ENCODE measurements at places on chromosomes 1 and 21. TPM values are rescaled to one million over a fixed set of nuclear protein-coding genes. Genes with fewer than 3 reads are reported as not detected.

Gene KPNA6
- 82.6 TPM for total RNA-seq

Gene ASCL5
- not detected for total RNA-seq

Gene ZNF593OS
- not detected for total RNA-seq

Gene CYP4Z1
- total RNA-seq: not detected

Gene CFAP141
- total RNA-seq: not detected

Gene GJB3
- not detected for total RNA-seq

Gene OR10Z1
- total RNA-seq: not detected

GRCh38 chr1:1915911-1916840, 1.1 kb downstream of the CALML6 start:
- DNase-seq: no peak

- no peak for DNase-seq
These were observed 55.6 kb upstream of the PPP2R5A start for GRCh38 chr1:212229654-212230053.

DNA sequence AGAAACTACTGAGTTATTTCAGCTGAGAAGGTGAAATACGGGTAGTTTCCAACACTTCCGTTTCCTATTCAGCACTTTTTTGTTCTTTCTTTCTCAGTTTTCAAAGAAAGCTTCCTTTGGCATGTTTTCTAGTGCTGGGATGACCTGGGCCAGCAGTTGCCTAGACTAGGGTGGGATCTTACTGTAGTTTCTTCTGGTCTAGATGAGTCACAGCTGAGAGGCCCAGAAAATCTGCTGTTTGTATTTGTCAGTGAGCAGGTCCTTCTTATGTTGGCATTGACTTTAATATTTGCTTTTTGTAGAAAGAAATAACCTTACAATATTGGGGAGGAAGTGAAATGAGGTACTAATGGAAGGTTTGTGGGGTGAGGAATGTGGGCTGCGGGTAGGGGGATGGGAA, 22.2 kb downstream of the C1orf21 start:
- no peak for DNase-seq

DNA sequence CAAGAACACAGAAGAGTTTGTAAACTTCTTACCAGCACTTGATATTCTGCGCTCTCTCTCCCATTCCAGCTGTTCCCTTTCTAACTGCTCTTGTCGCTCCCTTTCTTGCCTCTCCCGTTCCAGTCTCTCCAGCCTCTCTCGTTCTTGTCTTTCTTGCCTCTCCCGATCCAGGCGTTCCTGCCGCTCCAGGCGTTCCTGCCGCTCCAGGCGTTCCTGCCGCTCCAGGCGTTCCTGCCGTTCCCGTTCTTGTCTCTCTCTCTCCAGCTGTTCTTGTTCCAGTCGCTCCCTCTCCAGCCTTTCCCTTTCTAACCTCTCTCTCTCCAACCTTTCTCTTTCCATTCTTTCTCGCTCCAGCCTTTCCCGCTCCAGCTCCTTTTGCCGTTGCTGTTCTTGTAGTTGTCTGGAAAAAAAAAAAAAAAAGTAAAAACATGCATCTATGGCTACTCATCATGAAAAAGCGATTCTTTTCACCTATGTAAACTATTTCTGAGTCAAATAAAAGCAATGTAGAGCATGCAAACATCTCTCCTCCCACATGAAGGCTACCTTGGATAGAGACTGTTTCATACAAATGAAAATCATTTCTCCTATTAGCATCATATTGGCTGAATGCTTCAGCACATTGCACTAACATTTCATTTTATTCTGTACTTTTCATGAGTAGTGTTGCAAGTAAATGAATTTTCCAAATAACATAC, 91.5 kb upstream of the LBR start:
- no peak for DNase-seq

- no peak for DNase-seq
These were observed 27.8 kb downstream of the DIPK1A start for GRCh38 chr1:92933459-92933858.

- no peak for DNase-seq
These were observed 26.1 kb downstream of the PROK1 start for GRCh38 chr1:110477041-110477440.

- DNase-seq: no peak
These were observed 13.8 kb downstream of the MIER1 start for GRCh38 chr1:66938613-66939012.

DNA sequence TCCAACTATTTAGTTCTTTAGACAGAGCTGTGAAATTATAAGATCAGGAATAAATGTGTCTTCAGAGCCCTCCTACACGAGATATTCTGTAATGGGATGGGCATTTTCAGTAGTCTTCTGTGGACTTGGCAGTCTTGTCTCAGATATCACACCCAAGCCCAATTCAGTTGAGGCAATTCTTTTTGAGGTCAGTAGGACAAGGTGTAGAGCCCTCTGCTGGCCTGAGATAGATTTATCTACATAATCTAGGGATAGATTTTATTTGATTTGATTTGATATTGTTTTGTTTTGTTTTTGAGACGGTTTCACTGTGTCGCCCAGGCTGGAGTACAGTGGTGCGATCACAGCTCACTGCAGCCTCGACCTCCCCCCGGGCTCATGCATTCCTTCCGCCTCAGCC, 77.5 kb downstream of the FMN2 start:
- DNase-seq: no peak

All from activated T-cell treated with anti-CD3 and anti-CD28 coated beads, Interleukin-2, amount 50 U/mL, for 4 hours (primary cell).